ENCODE measurements at places on chromosomes 6 and 20.

- no peak for DNase-seq
These were observed at the start of gene GPR31 for GRCh38 chr6:167157863-167158262. Gene GPR31 (minus strand): TSS chr6:167157980. CDS start chr6:167157831, 149 bp downstream.

DNA sequence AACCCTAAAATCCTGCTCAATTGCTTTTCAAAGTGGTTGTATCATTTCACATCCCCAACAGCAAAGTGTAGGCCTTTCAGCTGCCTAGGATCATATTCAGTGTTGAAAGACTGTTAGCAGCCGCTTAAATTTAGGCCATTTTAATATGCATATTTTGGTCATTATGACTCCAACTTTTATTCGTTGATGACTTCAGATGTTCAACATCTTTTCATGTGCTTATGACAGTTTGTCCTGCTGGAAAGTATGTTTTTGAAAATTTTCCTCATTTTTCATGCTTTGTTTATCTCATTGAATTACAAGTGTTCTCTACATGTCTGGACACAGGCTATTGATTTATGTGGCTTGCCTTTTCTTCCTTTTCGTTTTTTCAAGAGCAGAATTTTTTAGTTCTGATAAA lies 244.0 kb downstream of the THBS2 start:
- DNase-seq = no peak

- no peak for DNase-seq
These were observed 185.8 kb upstream of the RAB32 start for GRCh38 chr6:146357578-146358430.

- no peak for DNase-seq
These were observed 15.3 kb upstream of the SRSF6 start for GRCh38 chr20:43442282-43442880.

GRCh38 chr6:100462706-100463629 lies 1.8 kb downstream of the SIM1 start:
- no peak for DNase-seq

DNA sequence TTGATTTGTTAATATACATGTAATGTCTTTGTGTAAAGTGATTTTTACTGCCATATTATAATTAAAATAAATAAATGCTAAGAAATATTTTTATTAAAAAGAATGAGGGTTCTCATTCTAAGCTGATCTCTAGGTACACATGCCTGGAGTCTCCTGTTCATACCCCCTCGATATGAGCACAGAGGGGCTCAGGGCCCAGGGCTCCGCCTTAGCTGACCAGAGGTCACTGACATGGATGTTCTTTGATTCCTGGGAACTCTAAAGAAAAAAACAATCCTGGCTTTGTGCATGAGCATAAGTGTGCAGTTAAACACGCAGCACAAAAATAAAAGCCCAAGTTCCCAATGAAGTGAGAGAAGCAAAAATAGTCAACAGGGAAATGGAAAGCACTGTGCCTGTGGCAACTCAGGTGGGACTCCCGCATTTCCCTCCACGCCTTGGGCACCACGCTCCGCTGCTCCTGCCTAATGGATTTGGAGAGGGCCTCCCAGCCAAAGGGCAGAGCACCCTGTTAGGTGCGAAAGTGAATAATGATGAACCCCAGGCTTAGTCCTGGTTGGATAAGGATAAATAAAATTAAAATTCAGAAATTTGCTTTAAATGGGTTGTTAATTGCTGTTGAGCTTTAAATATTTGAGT lies 33.3 kb upstream of the QKI start:
- no peak for DNase-seq
